ENCODE measurements at places on chromosomes 6 and 20.

DNA sequence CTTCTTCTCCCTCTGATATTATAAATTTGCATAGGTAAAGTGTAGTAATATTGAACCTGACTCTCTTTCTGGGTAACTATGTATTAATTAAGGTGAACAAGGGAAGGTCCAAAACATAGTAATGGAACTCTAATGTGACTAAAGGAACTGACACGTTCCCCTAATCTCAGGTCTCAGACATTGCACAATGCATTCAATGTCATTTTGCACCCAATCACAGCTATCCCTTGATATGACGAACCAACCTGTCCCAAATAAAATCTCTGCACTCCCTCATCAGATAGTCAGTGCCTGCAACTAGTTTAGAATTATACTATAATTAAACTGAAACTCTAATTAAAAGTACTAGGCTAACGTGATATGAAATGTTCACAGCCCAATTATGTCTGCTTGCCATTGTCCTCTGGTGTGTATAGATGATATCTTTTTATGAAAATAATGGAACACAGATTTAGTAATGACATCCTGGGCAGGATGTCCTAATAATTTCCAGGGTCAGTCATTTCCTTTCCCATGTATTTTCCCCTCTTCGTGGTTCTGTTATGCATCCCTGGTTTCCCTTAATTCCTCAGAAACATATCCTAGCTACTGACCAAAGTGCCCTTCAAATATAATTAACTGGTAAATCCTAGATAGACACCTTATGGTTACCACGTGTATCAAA is 36.8 kb downstream of the PTPRK start:
- DNase-seq = no peak
- H3K4me1 ChIP-seq = peaks cover 47% of the 10 kb centered on the region
- H3K27ac ChIP-seq = peak overlapping the region; percentile 65
- no peaks in the 10 kb centered on the region for H3K27me3 ChIP-seq
- no peaks in the 10 kb centered on the region for H3K36me3 ChIP-seq
- no peak overlapping the region for H3K4me3 ChIP-seq

DNA sequence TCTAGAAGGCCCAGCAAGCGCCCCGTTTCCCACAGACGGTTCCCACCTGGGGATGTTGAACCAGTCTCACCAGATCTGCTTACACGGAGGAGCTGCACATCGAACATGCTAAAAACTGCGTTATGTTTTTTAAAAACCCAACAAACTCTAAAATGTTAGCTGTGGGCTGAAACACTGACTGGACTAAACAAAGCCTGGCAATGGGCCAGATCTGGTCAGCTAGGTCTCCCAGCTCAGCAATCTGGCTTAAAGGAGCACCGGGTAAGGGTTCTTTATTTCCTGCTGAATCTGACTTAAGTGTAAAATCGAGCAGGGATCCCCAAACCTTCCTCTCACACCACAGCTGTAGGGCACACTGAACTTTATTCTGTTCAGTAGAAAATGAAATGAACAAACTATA is 156.9 kb downstream of the FOXC1 start:
- H3K4me1 ChIP-seq = peaks cover 9% of the 10 kb centered on the region
- DNase-seq = no peak
- H3K36me3 ChIP-seq = no peaks in the 10 kb centered on the region
- H3K27ac ChIP-seq = no peak overlapping the region
- no peaks in the 10 kb centered on the region for H3K27me3 ChIP-seq

DNA sequence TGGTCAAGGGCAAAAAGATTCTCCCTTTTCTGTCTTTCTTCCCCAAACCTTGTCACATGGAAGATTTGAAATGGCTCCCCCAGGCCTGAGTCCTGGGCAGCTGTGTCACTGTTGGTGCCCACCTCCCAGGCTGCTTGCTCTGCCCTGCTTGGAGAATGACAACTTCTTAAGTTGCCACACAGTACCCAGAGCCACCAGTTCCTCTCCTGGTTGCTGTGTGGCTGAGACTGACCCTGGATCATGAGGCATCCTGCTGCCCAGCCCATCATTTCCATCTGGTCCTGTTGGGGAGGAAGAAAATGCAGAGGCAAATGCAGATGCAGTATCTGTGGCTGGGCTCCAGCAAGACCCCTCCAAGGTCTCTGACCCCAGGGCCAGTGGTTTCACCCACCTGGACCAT is 113.7 kb downstream of the PHACTR3 start:
- H3K4me3 ChIP-seq = no peak overlapping the region
- H3K36me3 ChIP-seq = peaks cover 6% of the 10 kb centered on the region
- peaks cover 51% of the 10 kb centered on the region for H3K27me3 ChIP-seq
- no peaks in the 10 kb centered on the region for H3K4me1 ChIP-seq
- DNase-seq = no peak
- H3K27ac ChIP-seq = no peak overlapping the region

DNA sequence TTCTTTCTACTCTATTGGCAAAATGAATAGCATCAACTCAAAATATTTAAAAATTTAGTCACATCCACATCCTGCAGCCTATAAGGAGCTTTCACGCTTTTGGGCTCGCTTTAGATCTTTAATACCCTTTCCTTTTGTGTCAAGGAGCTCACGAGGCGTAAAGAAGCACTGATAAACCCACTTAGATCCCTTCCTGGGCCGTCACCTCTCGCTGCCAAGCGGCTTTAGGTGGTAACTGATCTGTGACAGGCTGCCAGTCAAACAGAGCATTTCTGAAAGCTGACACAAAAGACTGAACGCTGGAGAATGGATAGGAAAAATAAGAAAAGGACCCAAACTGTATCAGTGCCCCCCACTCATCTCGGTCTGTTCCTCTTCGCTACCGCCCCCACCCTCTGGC is 385.7 kb upstream of the MMS22L start:
- no peaks in the 10 kb centered on the region for H3K27me3 ChIP-seq
- no peak for DNase-seq
- H3K36me3 ChIP-seq = no peaks in the 10 kb centered on the region
- H3K4me3 ChIP-seq = no peak overlapping the region

DNA sequence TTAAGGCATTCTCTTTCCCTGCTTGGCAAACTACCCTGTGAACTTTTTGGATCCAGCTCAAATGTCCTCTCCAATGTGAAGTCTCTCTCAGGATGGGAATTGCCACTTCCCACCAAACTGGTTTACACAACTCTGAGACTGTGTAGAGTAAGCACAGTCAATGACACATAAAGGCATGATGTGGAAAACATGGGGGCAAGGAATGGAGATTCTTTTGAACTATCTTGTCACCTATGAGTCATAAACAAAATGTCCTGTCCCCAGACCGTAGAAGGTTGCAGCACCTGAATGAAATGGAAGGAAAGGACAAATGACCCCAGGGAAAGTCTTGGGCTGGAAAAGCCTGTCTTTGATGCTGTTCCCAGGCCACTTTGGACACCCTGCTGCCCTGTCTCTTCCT is 11.0 kb upstream of the KIF13A start:
- no peaks in the 10 kb centered on the region for H3K27me3 ChIP-seq
- no peaks in the 10 kb centered on the region for H3K36me3 ChIP-seq
- no peak overlapping the region for H3K27ac ChIP-seq
- peaks cover 5% of the 10 kb centered on the region for H3K4me1 ChIP-seq

GRCh38 chr6:75853806-75854205 is 104.8 kb downstream of the MYO6 start:
- no peaks in the 10 kb centered on the region for H3K27me3 ChIP-seq
- peaks cover 7% of the 10 kb centered on the region for H3K36me3 ChIP-seq
- H3K4me3 ChIP-seq = no peak overlapping the region
- peaks cover 7% of the 10 kb centered on the region for H3K4me1 ChIP-seq

DNA sequence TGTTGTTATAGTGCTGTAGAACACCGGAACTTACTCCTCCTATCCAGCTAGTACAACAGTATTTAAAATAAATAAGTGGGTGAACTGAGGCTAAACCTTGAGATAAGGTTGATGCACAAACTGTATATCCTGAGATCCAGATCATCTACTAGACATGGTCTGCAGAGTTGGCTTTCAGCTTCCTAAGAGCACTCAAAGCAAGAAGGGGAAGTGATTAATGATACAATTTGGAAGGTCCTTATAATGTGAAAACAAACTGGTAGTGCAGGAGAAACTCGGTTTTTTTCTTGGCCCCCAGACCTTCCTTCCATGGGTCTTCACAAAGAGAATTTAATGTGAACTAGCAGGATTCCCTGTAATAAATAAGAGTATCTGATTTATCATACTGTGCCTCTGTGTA is 27.4 kb upstream of the RREB1 start:
- peaks cover 7% of the 10 kb centered on the region for H3K27me3 ChIP-seq
- DNase-seq = no peak
- H3K27ac ChIP-seq = no peak overlapping the region
- H3K4me1 ChIP-seq = peaks cover 8% of the 10 kb centered on the region
- no peak overlapping the region for H3K4me3 ChIP-seq

DNA sequence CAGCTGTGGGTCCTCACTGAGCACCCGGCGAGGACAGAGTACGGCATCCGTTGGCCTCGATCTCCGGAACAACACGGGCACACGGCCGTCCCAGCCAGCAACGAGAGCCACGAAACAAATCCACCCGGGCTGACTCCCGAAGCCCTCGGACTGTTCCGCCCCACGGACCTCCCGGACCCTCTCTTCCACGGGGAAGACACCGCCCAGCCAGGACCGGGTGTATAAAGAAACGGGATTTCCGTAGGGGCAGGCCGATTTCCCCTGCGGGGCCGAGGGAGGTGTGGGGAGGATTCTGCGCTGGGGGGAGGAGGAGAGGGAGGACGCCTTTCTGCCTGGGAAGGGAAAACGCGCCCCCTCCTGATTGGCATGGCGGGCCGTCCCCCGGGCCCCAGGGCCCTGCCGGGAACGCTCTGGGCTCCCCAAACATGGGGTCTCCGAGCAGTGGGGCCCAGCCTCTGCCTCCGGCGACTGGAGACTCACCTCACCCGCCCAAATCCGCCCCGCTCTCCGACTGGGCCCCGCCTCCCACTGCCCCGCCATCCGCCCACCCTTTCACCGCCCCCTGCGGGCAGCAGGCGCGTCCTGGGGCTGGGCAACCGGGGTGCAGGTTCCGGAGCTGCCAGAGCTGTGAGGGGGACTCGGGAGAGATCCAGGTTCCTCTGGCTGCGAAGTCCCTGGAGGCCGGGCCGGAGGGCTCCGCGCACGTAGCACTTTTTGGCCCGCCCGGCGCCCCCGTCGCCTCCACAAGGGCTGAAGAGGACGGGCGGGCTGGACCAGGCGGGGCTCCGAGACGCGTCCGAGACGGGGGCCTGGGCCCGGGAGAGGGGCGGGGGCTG is 679 bp upstream of the PPDPF start:
- peak overlapping the region; percentile 74 for H3K4me3 ChIP-seq
- H3K36me3 ChIP-seq = peaks cover 21% of the 10 kb centered on the region
- no peak overlapping the region for H3K27ac ChIP-seq

- DNase-seq = no peak
- no peak overlapping the region for H3K27ac ChIP-seq
- peaks cover 17% of the 10 kb centered on the region for H3K36me3 ChIP-seq
- H3K27me3 ChIP-seq = no peaks in the 10 kb centered on the region
- no peaks in the 10 kb centered on the region for H3K4me1 ChIP-seq
Observed at GRCh38 chr6:105319331-105319730, 83.6 kb downstream of the PREP start.
